Stimulated activated CD4-positive, alpha-beta T cell treated with anti-CD3 and anti-CD28 coated beads, Interleukin-15, amount 100 ng/mL, for 48 hours (primary cell): ENCODE measurements at places on chromosomes 11 and 22.

GRCh38 chr11:99098751-99099150 is 78.0 kb downstream of the CNTN5 start:
- DNase-seq = no peak

DNA sequence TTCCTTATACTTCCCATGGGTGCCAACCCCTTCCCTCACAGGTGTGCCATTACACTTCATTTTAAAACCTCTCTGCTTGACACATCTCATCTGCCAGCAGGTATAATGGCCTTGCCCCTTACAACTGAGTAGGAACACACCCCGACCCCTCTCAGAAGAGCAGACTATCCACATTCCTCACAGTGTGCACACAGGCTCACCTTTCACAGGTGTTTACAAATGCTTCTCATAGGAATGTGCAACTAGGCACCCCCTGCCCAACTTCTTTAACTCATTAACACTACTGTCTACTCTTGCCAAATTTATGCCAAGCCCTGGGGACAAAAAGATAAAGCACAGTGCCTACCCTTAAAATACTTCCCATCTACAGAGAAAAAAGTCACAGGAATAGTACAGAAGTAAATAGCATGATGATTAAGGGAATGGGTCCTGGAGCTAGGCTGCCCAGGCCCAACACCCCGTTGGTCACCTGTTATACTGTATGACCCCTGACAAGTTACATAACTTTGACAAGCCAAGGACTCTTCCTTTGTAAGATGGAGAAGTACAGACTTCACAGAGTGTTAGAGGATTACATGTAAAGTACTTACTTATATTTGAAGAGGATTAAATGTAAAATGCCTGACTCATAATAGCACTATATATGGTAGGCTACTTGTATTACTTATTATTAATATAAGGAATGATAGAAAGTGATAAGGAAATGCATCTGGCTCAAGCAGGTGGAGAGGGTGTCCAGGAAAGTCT is 15.2 kb downstream of the TRIM3 start:
- DNase-seq = no peak

GRCh38 chr11:69009441-69010211 is 3.4 kb downstream of the MRGPRF start:
- no peak for DNase-seq

DNA sequence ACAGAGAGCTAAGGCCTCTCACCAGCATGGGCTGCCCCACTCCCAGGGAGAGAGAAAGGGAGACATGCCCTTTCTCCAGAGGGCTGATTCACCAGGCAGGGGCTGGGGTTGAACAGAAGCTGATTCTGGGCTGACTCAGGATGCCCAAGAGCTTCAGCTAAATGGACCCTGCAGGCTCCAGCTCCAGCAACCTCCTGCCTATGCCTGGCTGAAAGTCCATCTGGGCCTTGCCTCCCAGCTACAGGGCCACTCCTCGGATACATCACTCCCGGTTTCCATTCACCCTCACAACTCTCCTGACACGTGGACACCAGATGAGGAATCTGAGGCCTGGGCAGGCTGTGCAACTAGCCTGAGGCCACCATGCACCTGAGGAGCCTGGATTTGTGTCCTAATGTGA is 215.5 kb downstream of the BUD13 start:
- no peak for DNase-seq

GRCh38 chr11:93468290-93468689 is 74.9 kb downstream of the SMCO4 start:
- DNase-seq = no peak

DNA sequence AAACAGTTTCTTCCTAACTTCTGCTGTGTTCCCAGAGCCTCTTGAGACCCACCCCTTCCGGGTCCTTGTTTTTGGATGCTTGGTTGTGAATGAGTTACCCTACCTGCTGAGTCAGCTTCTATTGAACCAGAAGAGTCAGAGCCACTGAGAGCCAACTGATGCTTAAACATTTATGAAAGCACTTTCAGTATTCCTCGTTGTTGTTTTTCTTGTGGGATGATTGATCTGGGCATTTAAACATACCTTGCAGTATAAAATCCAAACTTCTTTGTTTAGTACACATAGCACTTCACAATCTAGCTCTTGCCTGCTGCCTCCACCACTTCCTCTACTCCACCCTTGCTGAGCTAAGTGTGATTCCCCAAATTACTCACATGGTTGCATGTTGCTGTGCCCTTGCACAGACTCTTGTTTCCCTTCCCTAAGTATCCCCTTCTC is 5.5 kb downstream of the PRSS23 start:
- DNase-seq = peak; percentile 27

GRCh38 chr22:42156121-42156520 is 25.5 kb upstream of the CYP2D6 start:
- no peak for DNase-seq

GRCh38 chr11:65187146-65187675 is 5.5 kb downstream of the CAPN1 start:
- DNase-seq = no peak

- DNase-seq = no peak
Measured at GRCh38 chr11:113331441-113331840, 17.1 kb downstream of the TTC12 start.

- peak; percentile 41 for DNase-seq
Measured at GRCh38 chr22:36409911-36410756, 22.4 kb upstream of the MYH9 start.

DNA sequence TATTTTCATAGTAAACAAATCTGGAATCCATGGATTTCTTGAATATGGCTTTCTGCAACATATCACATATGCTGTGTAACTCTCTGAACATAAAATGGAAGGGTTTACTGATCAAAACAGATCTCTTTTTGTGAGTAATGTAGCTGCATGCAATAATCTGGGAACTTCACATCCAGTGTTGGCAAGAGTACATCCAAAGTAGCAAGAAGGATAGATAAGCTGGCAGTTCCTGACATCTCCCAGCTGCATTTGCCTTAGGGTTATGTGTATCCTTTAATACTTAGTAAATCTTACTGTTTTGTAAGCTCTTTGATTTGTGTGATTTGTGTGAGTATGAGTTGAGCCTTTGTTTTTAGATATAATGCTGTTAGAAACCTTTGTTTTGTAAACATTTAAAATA is 280.4 kb upstream of the CNTN5 start:
- DNase-seq = no peak

- DNase-seq = no peak
Measured at GRCh38 chr11:68987211-68987610, 6.4 kb upstream of the MRGPRD start.

DNA sequence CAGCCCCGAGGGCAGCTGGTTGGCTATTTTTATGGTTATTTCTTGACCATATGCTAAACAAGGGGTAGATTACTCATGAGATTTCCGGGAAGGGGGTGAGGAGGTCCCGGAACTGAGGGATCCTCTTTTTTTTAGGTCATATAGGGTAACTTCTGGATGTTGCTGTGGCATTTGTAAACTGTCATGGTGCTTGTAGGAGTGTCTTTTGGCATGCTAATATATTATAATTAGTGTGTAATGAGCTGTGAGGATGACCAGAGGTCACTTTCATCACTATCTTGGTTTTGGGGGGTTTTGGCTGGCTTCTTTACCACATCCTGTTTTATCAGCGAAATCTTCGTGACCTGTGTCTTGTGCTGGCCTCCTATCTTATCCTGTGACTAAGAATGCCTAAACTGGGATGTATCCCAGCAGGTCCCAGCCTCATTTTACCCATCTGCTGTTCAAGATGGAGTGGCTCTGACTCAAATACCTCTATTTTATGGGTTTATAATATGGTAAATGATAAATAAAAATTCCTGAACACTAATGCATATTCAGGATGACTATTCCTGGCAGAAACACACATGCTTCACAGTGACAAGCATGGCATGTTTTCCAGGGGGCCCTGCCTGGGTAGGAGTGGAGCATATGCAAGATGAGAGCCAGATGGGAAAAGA is 11.2 kb downstream of the KREMEN1 start:
- DNase-seq = no peak

DNA sequence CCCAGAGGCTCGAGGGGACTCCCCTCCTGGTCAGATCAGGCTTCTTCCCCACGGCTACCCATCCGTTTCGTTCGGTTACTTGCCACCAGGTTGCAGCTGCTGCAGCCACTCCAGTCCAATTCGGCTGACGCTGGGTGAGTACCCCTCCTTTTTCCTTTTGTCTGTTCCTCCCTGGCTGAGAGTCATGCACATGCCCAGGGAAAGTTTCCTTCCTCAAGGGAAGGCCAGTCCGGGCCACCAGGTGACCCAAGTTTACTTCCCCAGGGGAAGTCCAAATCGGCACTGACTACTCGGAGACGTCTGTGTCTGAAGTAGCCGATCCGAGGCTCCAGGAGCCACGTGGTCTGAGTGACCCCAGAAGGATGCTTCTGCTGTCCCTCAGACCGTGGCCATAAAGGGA is 13.2 kb upstream of the OR56A3 start:
- no peak for DNase-seq

DNA sequence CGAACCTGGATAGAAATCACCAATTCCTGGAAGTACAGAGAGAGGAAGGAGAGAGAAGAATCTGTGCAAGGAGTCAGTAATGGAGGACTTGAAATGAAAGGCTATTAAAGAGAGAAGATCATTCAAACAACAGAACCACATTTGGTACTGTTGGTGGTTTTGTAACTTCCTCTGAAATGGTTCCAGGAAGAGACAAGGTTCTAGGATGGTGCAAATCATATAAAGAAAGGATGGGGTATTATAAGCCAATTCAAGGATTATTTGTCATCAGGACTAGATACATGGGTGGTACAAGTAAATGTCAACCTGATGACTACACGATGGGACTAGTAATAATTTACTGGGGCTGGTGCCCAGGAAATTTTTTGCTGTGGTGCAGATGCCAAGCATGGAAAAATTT is 28.9 kb upstream of the TMA7B start:
- DNase-seq = no peak

- no peak for DNase-seq
Measured at GRCh38 chr11:6962673-6963072, 36.4 kb downstream of the ZNF215 start.

GRCh38 chr11:72259490-72259889 is 15.5 kb upstream of the PHOX2A start:
- DNase-seq = no peak

- DNase-seq = no peak
Measured at GRCh38 chr11:44990665-44991064, 40.0 kb upstream of the TP53I11 start.

- DNase-seq = peak; percentile 52
Measured at GRCh38 chr22:19970479-19971275, 29.1 kb upstream of the TXNRD2 start.

DNA sequence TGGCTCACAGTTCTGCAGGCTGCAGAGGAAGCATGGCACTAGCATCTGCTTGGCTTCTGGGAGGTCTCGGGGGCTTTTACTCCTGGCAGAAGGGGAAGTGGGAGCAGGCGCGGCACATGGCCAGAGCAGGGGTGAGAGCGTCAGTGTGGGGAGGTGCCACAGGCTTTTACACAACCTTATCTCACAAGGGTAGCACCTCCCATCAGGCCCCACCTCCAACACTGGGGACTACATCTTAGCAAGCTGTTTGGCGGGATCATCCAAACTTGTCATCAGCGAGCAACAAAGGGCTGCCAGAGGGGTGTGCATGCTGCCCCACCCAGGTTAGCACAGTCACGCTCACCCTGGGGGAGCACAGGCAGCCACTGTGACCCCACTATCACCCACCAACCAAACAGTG is 18.9 kb upstream of the YPEL1 start:
- DNase-seq = no peak

- DNase-seq = no peak
Measured at GRCh38 chr11:68440224-68440623, 20.3 kb upstream of the PPP6R3 start.

GRCh38 chr11:41379084-41379483 is 80.4 kb downstream of the LRRC4C start:
- no peak for DNase-seq

- DNase-seq = no peak
Measured at GRCh38 chr22:44459041-44459440, 39.0 kb downstream of the RTL6 start.

- peak; percentile 71 for DNase-seq
Measured at GRCh38 chr22:21014202-21014725, 701 bp upstream of the P2RX6 start.
